ENCODE measurements at places on chromosomes 3 and 15.

DNA sequence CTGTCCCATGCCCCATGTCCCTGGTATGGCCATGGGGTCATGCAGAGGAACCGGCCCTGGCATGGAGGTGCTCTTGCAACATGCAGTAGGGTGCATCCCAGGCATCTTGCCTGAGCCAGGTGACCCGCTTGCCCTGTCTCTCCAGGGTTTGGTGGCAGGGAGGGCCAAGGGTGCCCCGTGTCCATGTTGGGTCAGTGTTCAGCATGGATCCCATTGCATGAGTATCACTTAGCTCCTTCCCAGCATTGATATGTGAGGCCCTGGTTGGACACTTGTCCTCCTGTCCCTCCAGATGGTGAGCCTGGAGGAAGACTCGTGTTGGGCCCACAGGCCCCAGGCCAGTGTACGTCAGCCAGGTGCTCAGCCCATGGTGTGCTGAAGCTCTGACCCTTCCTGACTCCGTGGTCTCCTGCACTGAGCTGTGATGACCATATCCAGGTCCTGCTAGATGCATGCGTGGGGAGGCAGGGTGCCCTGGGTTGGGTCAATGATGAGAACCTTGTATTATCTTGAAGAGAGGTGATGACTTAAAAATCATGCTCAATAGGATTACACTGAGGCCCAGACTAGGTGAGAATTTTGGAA, 205.0 kb downstream of the UBE3A start:
- H3K36me3 ChIP-seq, result no peaks in the 10 kb centered on the region
- DNase-seq, result no peak
- H3K27me3 ChIP-seq, result no peaks in the 10 kb centered on the region
- H3K4me1 ChIP-seq, result no peaks in the 10 kb centered on the region
- H3K4me3 ChIP-seq, result no peak overlapping the region
- no peak overlapping the region for H3K27ac ChIP-seq

DNA sequence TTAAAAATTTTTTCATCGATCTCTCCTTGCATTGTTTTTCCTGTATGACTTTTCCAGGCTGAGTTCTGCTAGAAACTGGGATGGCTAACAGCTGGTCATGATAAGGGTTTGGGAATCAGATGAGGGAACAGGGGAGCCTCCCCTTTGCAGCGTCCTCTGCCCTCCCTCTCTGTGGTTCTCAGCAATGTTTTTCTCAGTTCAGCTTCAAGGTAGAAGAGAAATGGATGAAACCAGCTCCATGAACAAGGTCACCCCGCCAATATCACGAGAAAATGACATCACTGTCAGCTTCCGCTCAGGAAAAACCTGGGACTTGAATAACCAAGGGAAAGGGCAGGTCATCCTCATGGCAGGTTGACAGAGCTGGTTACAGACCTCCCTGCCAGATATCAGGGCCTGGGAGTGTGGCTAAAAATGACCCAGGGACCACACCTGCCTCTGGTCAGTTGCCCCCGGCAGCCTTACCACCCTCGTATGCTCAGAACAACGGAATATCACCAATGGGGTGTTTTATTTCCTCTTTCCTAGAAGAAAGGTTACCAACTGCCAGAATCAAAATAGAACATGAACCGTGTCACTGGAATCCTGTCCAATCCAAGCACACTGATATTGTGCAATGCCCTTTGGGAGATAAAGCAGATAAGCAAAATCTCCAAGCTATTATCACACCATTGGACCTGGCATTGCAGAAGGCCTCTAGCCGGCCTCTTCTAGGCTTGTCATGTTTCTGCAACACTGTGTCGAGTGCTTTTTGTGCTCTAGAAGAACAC, 26.1 kb downstream of the LSM3 start:
- no peak overlapping the region for H3K4me3 ChIP-seq
- peaks cover 2% of the 10 kb centered on the region for H3K36me3 ChIP-seq
- H3K4me1 ChIP-seq, result no peaks in the 10 kb centered on the region
- DNase-seq, result no peak
- H3K27me3 ChIP-seq, result no peaks in the 10 kb centered on the region

- no peaks in the 10 kb centered on the region for H3K4me1 ChIP-seq
- H3K27me3 ChIP-seq, result no peaks in the 10 kb centered on the region
- H3K4me3 ChIP-seq, result no peak overlapping the region
- DNase-seq, result no peak
- no peak overlapping the region for H3K27ac ChIP-seq
Observed at GRCh38 chr3:23740517-23740965, 65.2 kb upstream of the UBE2E1 start.

DNA sequence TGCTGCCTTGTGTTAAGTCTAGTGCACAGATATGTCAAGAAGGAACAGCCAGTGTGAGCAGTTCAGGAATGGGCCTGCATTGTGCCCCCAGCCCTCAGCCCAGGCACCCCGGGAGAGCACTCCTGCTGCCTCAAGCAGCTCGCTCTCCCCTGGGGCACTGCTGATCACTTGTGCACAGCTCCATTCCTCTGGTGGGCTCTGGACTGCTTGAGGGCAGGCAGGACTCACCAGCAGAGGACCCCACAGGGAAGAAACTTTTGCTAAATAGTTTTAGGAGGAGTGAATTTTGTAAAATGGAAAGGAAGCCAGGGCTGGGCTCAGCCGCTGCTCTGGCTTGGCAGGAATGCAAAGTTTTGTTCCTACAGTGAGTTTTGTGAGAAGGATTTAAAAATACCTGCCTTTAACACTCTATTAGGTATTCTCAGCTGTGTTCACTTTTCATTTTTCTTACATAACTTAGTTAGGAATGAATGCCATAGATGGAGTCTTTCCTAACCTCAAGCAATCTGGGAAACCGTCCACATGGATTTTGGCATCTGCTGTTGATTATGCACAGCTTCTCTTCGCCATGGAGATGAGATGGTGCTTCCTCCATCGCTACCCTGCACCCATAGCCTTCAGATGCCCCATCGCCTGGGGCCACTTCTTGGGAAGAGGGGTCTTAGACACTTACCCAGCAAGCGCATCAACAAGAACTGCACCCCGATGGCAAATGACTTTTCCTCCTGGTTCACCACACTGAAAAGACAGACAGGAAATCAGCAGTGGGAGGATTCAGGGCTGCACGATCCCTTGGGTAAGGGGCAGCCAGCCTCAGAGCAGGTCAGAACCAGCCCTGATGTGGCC, 42.3 kb upstream of the RAB6B start:
- H3K36me3 ChIP-seq, result no peaks in the 10 kb centered on the region
- no peaks in the 10 kb centered on the region for H3K27me3 ChIP-seq
- H3K4me3 ChIP-seq, result no peak overlapping the region

All from Karpas-422 (cell line).